Sigmoid colon (tissue), 7 donors: ENCODE measurements at places on chromosomes 5 and 9. TPM values are rescaled to one million over a fixed set of nuclear protein-coding genes. Genes with fewer than 3 reads are reported as not detected.
A peak's percentile ranks its signal among the peaks of the same experiment; 100 is the strongest.

DNA sequence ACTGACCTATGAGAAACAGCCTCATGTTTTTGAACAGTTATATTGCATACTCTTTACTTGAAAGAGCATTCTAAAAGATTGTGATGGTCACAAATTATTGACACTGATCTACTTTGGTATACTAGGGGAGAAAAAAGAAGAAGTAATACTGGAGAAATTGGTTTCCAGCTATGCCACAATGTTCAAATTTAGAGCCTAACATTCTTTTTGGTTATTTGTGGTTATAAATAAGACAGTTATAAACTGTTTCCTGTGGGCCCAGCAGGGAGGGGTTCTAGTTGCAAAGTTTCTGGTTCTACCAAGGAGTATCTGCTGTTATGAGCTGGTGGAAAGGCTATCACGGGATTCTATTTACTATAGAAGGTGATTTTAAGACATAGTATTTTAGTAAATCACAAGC lies 4.8 kb downstream of the CWC27 start:
- DNase-seq, result no peak

DNA sequence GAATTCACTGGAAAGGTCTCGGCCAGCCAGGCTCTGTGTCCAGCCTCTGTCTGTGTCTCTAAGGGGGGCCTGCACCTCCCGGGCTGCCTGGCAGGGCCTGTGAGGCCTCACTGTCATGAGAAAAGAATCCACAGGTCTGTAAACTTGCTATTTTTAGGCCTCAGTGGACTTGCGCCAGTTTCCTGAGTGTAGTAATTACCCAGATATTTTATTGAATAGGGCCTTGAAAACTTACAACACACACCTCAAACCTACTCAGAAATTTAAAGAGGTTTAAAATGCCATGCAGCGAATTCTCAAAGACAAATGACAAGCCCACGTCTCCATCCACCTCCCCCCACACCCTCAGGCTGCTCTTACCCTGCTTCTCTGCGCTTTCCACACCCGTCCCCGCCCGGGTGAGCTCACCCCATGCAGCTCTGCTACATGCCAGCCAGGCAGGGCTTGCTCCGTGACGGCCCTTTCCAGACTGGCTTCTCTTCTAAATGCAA lies 8.8 kb upstream of the TENT4A start:
- DNase-seq, result peak; percentile 95

DNA sequence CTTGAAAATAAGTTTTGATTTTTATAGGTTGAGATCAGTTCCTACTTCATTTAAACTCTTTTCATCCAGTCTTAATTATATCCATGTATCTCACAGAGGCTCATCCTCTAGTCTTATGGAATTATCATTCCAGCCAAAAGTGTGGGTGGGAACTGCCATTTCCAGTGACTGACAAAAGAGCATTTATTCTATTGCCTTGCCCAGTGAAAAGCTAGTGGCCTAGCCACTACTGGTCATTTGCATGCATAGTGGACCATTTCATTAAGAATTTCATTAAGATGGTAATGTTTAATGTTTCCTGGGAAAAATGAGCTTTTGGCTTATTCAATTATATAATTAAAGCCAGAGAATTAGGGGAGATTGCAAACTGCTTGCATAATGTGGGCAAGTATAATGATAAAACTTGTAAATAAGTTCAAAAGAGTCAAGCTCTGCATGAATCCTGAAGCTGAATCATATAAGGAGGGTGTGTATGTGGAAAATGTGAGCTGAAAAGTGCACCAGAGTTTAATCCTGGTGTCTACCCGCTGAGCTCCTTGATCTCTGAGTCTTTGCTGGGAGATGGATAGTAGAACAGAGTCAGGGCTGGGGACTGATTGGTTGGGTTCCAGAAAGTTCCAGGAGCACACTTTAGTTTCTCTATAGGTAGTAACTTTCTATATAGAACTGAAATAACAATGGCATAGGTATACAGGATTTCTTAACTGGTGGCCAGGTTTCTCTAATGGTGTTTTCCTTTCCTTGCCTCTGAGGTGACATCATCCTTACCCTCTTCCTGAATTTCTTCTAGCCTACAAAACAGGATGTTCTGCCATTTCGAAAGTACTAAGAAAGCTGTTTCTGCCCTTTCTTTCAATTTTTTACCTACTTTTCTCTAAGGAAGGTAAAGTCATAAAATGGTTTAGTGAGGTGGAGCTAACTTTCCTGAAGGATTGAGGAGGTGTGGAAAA lies 78.5 kb downstream of the KIF4B start:
- DNase-seq, result no peak

GRCh38 chr5:43941806-43942205 lies 338.8 kb downstream of the NNT start:
- DNase-seq, result no peak

DNA sequence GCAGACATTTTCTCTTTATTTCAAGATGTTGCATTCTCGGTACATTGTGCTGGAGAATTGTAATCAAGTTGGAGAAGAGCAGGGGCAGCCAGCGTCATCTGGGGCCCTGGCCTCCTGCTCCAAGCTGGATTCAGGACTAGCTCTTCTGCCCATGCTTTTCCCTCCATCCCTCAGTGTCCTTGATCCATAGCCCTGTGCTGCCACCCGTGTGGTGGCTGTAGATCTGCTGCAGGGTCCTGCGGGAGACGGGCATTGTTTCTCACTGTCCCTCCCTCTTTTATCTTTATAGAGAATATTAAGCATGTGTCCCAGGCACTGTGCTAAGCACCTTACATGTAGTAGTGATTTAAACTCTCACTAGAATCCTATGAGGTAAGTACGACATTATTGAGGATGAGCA lies 60.5 kb upstream of the HAND1 start:
- no peak for DNase-seq

GRCh38 chr5:106827061-106827460 lies 843.7 kb downstream of the EFNA5 start:
- DNase-seq, result no peak

- DNase-seq, result no peak
Observed at GRCh38 chr5:127186657-127187056, 103.9 kb upstream of the MEGF10 start.

- no peak for DNase-seq
Observed at GRCh38 chr9:133304158-133304470, 29.1 kb upstream of the ABO start.

GRCh38 chr9:14323985-14324650 lies 10.2 kb upstream of the NFIB start:
- DNase-seq, result no peak

The PLAC8L1 gene
- total RNA-seq, result not detected

The PCDHGA11 gene
- total RNA-seq, result 9.5 TPM

The BTNL3 gene
- not detected for total RNA-seq

The PCDHGA8 gene
- 4.4 TPM for total RNA-seq

The SPINK1 gene
- total RNA-seq, result not detected

The ITGA2 gene
- 1.7 TPM for total RNA-seq

The LOX gene
- 12.2 TPM for total RNA-seq
